Stimulated activated CD8-positive, alpha-beta memory T cell treated with anti-CD3 and anti-CD28 coated beads, Interleukin-7, amount 100 ng/mL, for 1 hour (primary cell): ENCODE measurements at places on chromosomes 12 and 14.

- DNase-seq = no peak
These were observed 54.9 kb upstream of the HIF1A start for GRCh38 chr14:61640158-61641136.

DNA sequence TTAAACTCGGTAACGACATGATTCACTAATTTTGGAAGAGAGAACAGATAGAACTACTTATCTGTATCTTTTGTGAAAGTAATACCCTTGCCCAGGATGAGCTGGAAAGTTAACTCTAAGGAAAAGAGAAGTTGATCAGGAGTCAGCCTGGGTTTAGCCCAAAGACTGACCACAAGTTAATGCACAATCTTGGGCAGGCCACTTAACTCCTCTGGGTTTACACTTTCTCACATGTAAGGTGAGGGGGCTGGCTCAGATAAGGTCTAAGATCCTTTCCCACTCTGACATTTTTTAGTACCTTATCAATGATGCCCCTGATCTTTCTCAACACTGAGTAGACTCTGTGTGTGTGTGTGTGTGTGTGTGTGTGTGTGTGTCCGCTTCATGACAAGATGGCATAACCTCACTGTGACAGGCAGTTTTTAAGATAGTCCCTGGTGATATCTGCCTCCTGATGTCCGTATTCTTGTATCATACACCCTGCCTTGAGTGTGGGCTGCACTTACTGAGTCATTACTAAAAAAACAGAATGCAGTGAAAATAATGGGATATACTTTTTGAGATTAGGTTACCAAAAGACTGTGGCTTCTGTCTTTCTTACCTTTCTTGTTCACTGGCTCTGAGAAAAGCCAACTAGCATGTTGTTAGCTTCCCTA is 56.2 kb upstream of the CCDC198 start:
- no peak for DNase-seq

DNA sequence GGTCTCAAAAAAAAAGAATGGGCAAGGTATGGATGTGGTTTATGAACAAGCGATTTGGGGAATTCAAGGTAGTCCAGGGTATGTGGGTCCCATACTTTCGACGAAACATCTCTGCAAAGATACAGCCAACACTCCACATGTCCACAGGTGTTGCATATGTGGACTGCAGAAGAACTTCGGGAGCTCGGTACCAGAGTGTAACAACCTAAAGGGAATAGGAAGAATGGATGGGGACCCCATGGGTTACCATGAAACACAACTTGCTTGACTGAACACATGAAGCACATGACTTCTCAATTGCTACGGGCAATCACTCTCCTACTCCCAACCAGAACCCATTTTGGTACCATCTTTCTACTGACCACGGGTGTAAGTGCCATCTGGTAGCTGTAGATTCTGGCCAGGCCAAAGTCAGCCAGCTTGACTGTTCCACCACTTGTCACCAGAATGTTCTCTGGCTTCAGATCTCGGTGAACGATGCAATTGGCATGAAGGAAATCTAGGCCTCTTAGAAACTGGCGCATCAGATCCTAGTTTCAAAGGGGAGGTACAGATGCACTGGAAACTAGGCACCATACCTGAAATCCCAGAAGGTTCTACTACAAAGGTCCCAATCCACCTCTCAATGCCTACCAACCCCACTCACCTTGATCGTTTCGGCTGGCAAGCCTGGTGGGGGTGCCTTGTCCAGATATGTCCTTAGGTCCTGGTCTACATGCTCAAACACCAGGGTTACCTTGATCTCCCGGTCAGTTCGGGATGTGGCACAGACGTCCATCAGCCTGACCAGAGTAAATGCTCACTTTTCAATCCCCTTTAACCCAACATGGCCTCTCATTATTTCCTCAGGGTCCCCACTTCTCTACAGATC is 1.3 kb downstream of the CDK4 start:
- no peak for DNase-seq

DNA sequence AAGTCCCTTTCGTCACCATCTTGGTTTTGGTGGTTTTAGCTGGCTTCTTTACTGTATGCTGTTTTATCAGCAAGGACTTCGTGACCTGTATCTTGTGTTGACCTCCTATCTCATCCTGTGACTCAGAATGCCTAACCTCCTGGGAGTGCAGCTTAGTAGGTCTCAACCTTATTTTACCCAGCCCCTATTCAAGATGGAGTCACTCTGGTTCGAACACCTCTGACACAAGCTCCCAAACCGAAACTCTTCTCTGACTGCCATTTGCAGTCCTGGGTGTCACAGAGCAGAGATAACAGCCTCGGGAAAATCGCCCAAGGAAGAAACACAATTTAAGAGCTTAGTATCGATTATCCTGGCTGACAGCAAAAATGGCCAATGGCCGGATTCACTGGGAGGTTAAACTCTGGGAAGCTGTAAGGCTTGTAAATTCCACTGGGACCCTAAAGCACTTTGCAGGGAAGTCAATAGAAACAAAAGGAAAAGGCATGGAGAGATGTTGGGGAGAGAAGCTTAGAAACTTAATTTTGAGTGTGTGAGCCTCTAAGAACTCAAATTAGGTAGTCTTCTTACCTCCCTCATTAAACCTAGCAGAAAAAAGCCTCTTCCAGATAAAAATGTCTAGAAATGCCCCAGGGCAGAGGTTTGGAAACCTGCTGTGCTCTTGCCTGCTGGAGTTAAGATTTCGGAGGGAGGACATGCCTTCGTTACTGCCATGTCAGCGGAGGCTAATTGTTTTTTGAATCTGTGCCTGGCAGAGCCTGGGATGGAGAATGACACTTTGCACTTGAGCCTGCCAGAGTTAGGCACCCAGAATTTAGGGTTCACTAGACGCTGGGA is 56.5 kb upstream of the RPH3A start:
- DNase-seq = no peak

- DNase-seq = no peak
These were observed 482 bp downstream of the WDHD1 start for GRCh38 chr14:55026441-55026792.

GRCh38 chr14:23612354-23612732 is 23.8 kb upstream of the DHRS2 start:
- DNase-seq = no peak

DNA sequence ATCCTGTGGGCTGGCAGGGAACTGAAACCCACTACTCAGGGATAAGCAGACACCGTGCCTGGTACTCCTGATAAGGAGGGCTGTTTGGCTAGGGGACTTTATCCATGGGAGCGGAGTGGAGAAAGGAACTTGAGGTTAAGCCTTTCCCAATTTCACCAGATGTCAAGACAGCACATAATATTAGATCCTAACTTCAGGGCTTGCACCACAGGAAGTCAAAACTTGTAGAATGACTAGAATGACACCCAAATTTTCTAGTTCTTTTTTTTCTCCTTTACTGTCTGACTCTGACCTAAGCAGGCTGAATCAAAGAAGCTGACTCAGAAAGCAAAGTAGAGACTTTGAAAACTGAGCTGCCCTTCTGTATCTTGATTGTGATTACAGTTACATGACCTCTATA is 7.1 kb upstream of the CGRRF1 start:
- DNase-seq = no peak

DNA sequence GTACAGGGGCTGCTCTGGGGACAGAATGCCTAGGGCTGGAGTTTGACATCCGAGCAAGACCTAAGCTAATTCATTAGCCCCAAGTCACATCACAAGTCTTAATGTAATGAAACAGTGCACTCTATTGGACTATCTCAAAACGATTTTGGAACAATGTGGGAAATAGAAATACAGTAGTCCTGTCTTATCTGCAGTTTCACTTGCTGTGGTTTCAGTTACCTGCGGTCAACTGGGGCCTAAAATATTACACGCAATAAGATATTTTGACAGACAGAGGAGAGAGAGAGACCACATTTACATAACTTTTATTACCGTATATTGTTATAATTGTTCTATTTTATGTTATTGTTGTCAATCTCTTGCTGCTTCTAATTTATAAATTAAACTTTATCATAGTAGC is 21.1 kb downstream of the MOAP1 start:
- DNase-seq = no peak

DNA sequence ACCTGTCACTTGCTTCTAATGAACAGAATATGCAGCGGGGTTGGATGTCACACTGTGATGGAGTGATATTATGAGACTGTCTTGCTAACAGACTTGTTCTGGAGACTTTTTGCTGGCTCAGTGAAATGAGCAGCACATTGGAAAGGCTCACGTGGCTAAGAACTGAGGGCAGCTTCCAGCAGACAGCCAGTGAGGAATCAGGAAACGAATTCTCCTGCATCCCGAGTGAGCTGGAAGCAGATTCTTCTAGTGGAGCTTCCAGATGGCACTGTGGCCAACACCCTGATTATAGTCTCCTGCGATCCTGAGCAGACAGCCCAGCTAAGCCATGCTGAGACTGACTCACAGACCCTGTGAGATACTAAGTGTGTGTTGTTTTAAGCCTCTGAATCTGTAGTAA is 16.1 kb upstream of the TSPAN9 start:
- DNase-seq = no peak

- no peak for DNase-seq
These were observed 22.2 kb downstream of the TMEM30B start for GRCh38 chr14:61258985-61259384.
